AG04450 (cell line): ENCODE measurements at places on chromosomes 6 and 20. TPM values are rescaled to one million over a fixed set of nuclear protein-coding genes. Genes with fewer than 3 reads are reported as not detected.

DNA sequence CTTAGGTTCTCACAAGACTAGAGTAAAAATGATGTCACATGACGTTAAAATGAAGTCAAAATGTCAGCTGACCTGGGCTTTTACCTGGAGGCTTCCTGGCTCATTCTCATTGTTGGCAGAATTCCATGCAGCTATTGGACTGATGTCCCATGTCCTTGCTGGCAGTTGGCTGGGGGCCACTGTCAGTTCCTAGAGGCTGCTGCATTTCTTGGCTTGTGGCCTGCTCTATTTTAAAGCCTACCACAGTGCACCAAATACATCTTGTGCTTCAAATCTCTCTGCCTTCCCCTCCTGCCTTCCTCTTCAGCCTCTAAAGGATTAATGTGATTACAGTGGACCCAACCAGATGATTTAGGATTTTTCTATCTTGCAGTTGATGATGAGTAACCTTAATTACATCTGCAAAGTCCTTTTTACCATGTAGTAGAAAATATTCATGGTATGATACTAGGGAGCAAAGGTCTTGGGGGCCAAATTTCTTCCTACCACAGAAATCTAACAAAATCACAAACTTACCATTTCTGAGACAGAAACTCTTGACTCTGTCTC, 81.9 kb downstream of the FIG4 start:
- no peak for DNase-seq

GRCh38 chr20:49526056-49526455, 41.9 kb downstream of the PTGIS start:
- no peak for DNase-seq

DNA sequence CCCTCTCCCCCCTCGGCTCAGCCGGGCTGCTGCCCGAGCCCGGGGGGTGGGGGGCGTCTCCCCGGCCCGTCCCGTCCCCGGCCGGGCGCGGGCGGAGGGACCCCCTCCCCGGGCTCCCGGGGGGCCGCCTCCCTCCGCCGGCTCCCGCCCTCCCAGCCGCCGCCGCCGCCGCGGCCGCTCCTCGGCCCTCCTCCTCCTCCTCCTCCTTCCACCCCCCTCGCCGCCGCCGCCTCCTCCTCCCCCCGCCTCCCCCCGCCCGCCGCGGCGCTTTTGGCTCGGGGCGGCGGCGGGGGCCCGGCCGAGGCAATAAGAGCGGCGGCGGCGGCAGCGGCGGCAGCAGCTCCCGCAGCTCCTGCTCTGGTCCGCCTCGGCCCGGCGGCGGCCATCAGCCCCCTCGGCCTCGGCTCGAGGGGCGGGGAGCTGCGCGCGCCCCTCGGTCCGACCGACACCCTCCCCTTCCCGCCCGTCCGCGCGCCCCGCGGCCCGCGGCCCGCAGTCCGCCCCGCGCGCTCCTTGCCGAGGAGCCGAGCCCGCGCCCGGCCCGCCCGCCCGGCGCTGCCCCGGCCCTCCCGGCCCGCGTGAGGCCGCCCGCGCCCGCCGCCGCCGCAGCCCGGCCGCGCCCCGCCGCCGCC, 38.7 kb downstream of the GNAS start:
- no peak for DNase-seq

SPATA25 gene
- polyA plus RNA-seq: 0.43 and 0.50 TPM in 2 replicates

DNA sequence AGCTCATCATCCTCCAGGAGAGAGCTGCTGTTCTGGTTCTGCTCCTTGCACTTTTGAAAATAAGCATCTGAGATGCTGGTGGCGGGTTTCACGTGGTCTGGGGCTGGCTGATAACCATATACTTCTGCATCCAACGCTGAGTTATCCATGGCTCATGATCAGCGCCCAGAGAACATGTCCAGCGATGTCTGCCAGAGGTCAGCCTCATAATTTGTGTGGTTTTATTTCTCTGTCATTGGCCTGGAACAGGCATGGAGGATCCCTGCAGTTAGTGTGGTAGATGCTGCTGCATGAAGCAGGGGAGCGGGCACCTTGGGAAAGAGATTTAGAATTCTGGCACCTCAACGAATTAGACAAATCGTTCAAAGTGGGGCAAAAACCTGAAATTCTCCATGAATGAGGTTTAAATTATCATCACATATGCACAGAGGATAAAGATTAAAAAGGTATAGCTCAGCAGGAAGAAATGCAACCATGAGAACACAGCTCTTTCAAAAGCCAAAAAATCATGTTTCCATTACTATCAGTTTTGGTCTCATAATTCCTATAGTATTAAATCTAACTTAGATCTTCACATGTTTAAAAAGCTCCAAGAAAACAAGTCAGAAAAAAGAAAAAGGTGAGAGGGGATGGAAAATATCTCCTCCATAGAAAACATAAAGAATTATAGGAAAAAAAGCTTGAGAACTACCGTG, 157.2 kb downstream of the SOD2 start:
- no peak for DNase-seq

DNA sequence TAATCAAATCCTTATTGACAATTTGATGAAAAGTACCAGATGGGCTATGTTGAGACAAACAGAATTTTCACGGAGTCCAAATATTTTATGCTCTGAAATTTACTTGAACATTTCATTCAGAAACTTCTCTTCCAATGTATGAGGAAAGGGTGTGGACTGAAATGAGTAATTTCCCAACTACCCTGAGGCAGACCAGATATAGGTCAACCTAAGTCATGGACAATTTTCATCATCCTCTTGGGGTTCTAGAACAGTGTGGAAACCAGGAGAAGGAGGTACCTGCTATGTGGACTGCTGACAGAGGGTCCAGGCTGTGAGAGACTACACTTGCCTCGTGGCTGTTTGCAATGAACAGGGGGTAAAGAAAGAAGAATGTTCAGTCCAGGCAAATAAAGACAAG, 323.0 kb downstream of the ESR1 start:
- no peak for DNase-seq

RREB1 gene
- 2.6 and 3.0 TPM in 2 replicates for polyA plus RNA-seq

MPIG6B gene
- polyA plus RNA-seq: not detected in 2 replicates

DNA sequence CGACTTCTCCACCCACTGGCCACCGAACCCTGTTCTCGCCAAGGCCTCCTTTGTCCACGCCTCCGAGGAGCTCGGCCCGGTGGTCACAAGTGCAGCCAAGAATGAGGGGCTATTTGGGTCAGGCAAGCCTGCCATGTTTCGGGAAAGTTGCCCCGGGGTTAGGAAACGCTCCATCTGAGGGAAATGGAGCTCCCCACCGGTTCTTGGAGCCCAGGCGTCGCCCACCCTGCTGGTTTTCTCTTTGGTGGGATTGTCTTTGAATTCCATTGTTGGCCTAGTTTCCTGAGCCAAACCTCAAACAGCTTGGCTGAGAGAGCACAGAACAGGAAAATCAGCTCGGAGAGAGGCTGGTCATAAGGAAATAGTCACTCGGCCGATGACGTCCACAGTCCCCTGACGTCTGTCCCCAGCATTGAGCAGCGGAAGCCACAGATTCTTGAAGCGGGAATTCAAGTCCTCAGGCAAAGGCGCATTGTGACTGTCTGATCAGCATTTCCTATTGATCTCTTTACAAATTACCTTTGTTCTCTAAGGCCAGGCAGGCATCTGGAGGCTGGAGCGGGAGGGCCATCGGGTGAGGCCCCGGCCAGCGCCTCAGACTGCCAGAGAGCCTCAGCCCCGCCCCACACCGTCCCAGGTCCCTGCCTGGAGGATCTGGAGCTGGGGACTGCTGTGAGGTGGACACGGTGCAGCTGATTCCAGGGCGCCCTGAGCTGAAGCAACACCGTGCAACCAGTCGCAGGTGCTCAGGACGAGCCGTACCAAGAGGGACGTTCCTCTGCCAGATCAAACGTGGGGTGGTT, 138.6 kb downstream of the DLL1 start:
- DNase-seq: no peak
